ENCODE measurements at places on chromosomes 7 and 10.

- peak; percentile 38 for DNase-seq
Observed at GRCh38 chr7:23696916-23697441, 13.0 kb upstream of the STK31 start.

GRCh38 chr10:124601431-124602120, 140.0 kb downstream of the LHPP start:
- DNase-seq, result no peak

DNA sequence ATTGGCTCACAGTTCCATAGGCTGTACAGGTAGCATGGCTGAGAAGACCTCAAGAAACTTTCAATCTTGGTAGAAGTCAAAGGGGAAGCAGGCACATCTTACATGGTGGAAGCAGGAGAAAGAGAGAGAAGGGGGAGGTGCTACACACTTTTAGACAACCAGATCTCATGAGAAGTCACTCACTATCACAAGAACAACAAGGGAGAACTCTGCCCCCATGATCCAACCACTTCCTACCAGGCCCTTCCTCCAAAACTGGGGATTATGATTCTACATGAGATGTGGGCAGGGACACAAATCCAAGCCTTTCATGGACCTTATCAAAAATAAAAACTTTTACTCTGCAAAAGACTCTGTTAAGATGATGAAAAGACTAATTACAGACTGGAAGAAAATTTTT, 183.2 kb upstream of the TRIM24 start:
- DNase-seq, result no peak

DNA sequence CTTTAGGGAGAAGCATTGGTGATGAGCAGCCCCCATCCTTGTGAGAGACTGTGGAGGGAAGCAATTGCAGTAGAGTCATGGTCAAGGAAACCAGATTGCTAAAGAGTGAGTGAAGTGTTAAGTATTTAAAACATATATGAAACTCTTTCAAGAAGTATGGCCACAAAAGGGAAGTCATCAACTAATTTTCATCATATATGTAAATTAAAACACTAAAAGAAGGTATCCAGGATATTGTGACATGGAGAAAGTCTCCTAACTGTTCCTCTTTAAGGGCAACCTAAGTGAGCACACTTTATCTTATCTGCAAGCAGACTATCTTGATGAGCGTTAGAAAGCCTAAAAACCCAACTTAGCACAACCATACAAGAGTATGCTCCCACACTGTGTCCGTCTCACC, 69.7 kb downstream of the CD36 start:
- peak; percentile 52 for DNase-seq

GRCh38 chr7:51764976-51765375, 448.4 kb upstream of the COBL start:
- no peak for DNase-seq

- no peak for DNase-seq
Observed at GRCh38 chr7:115009139-115009538, 87.2 kb downstream of the MDFIC start.

DNA sequence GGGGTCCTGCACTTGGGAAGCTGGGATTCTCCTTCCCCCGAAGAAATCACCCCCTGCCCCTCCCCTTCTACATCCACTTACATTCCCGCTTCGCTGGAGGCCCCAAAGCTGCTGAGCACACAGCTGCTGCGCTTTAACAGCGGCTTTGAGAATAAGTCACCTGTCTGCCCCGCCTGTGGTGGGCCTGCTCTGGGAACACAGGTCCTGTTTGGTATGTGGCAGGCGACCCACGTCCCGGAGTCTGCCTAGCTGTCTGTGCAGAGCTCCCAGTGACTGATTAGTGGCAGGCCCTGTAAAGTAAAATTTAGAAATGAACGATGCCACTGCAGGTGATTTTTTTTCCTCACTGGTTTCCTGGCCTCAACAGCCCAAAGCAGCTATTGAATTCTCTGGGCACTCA, 47.0 kb downstream of the CDH23 start:
- DNase-seq, result no peak

- DNase-seq, result no peak
Observed at GRCh38 chr10:88226071-88226659, 357.0 kb downstream of the RNLS start.
